CD8-positive, alpha-beta memory T cell (primary cell): ENCODE measurements at places on chromosomes 5 and 9. TPM values are rescaled to one million over a fixed set of nuclear protein-coding genes. Genes with fewer than 3 reads are reported as not detected.

DNA sequence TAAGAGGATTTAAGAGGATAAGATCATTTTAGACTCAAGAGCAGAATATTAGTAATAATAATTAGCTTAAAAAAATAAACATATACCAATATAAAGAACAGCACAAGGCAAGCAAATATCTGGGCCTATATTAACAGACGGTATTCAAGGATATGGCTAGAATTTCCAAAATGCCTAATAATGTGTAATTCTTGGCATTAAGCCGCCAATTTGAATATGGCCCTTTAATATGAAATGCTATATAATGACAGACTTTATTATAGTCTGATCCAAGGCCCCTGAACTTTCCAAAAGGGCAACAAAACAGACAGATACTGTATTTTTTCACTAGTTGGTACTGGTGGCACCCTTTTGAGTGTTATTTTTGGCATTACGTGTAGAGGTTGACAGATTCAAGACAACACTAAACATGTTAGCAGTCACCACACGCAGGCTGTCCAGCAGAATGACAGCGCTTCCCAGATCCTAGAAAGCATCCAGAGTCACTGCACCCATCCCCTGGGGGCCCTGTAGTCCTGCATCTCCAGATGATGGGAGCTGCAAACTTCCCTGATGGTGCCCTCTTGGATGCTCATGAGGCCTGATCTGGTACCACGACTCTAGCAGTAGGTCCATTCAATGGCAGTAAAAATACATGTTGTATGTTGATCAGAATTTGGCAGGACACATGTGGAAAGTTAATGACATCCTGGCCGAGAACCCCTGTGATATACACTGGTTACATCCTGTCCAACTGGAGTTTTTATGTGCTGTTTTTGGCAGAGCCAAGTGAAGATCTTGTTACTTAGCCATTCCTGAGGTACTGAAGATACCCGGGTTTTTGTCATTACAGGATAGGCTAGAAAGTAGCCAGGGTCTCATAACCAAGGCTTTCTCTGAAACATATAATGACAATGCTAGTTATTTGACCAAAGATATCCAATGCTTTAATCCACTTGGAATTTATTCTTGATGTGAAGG is 1.7 kb upstream of the ABL1 start:
- no peaks in the 10 kb centered on the region for H3K27me3 ChIP-seq
- no peak overlapping the region for H3K27ac ChIP-seq
- H3K36me3 ChIP-seq: no peaks in the 10 kb centered on the region
- DNase-seq: no peak
- H3K4me3 ChIP-seq: no peak overlapping the region
- H3K4me1 ChIP-seq: peaks cover 13% of the 10 kb centered on the region

DNA sequence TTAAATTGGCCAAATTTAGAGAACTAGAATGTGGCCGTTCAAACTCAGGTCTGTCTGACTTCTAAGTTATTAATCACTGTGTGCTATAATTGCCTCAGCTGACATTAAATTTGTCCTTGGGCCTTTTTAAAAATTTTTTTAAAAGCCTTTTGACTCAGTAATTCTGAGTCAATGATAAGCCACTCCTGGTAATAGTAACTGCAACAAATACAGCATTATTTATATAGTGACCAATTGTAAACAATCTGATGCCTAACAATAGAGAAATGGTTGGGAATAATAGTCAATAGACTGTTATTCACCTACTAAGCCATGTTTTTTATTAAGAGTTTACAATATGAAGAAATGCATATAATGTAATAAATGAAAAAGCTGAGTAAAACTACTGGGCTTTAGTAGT is 70.9 kb upstream of the FSD1L start:
- DNase-seq: no peak
- H3K27me3 ChIP-seq: no peaks in the 10 kb centered on the region
- no peaks in the 10 kb centered on the region for H3K36me3 ChIP-seq
- no peaks in the 10 kb centered on the region for H3K4me1 ChIP-seq
- H3K4me3 ChIP-seq: no peak overlapping the region

DNA sequence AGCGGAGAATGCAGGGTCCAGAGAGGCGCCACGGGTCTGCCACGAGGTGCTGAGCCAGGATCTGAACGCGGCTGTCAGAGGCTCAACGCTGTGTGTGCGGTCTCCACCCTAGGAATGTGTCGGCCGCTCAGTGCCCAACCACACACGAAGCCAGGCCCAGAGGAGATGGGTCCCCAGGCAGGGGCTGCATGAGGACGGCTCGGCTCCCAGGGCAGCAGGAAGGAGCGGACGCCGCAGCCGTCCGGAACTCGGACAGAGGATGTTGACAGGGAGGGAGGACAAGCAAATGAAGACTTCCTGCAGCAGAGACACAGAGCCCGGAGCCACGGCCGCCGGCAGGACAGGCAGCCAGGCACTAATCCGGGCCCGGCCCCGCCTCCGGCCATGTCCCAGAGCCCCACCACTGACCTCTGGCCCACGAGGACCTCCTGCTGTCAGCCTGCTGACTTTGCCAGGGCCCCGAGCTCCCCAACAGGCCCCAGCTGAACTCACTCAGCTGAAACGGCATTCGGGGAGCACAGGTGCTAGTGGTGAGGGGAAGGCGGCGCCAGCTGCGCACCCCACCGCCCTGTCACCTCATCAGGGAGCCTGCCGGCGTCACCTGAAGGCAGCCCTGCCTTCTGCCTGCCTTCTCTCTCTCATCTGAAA is 12.7 kb downstream of the VAV2 start:
- no peaks in the 10 kb centered on the region for H3K36me3 ChIP-seq
- no peaks in the 10 kb centered on the region for H3K4me1 ChIP-seq
- DNase-seq: no peak
- no peaks in the 10 kb centered on the region for H3K27me3 ChIP-seq
- no peak overlapping the region for H3K4me3 ChIP-seq

DNA sequence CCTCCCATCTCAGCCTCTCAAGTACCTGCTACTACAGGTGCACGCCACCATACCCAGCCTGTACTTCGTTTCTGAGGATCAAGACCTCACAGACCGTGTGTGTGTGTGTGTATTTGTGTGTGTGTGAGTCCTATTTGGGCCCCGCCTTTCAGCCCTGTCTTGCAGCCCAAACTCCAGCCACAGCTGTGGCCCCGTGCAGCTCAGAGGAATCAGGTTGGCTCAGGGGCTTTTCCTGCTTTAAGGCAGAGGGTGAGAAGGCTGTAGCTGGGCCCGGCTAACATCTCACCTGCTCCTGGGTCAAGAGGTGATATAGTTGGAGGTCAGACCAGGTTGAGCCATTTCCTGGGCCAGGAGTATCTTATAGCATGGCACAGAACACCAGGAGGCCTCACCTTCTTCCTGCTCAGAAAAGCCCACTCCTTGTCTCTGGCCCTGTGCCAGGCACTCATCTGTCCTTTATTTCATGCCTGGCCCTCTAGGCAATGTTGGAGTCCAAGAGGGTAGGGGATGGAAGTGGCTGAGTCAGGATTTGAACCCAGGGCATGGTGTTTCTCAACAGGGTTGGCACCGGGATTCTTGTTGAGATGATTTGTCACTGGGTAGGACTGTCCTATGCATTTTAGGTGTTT is 1.6 kb upstream of the PHYKPL start:
- H3K4me1 ChIP-seq: peaks cover 70% of the 10 kb centered on the region
- no peak for DNase-seq
- peaks cover 22% of the 10 kb centered on the region for H3K36me3 ChIP-seq

DNA sequence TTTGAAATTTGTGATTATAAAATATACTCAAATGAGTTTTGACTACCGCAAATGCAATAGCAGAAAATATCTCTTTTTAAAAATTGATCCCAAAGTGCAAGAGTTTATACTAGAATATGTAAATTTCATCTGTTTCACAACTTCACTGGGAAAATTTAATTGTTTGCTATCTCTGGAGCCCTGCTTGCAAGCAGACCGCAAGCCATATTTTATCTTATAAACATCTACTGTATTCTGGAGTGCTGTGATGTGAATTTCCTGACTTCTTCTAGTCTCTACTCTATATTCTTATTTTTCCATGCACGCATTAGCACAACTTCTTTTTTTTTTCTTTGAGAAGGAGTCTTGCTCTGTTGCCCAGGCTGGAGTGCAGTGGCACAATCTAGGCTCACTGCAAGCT is 98.7 kb downstream of the DROSHA start:
- H3K4me3 ChIP-seq: no peak overlapping the region
- H3K4me1 ChIP-seq: no peaks in the 10 kb centered on the region
- DNase-seq: no peak
- no peaks in the 10 kb centered on the region for H3K27me3 ChIP-seq

GRCh38 chr9:84781458-84781857 is 111.9 kb downstream of the NTRK2 start:
- no peaks in the 10 kb centered on the region for H3K4me1 ChIP-seq
- no peaks in the 10 kb centered on the region for H3K36me3 ChIP-seq
- no peak overlapping the region for H3K27ac ChIP-seq
- DNase-seq: no peak
- no peak overlapping the region for H3K4me3 ChIP-seq

GRCh38 chr5:65197531-65198455 is 283.9 kb downstream of the ADAMTS6 start:
- no peak overlapping the region for H3K27ac ChIP-seq
- H3K27me3 ChIP-seq: no peaks in the 10 kb centered on the region

DNA sequence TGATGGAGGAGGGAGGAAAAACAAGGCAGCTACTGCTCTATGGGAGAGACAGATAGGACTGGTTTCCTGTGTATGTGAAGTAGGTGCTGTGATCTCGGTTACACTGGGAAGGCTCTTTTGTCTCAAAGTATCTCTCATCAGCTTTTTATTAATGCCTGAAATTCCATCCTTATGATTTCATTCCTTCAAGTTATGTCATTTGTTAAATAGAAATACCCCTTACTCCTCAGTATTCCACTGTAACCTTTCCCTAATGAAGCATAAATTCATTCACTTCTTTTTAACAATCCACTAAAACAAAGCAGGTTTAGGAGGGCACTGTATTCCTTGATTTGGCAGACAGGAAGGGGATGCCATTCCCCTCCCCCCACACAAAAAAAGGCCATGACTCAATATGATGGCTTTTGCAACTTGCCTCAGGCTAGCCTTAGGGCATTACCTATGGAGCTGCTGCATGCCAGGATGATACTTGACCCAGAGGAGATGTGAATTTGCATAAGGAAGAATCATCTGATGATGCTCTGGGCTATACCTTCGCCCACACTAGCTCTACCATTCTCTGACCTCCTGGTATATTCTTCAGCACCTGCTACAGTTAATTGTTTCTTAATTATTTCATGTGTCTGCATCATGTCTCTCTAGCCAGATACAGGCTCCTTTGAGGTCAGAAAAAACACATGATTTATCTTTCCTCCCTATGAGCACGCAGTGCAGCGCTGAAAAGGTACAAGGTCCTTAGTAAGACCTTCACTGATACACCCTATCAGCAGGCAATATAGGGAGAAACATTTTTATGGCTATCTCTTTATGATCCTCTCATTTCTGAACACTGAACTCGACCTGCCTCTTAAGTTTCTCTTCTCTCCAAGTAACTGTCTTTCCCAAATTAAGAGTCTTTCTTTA is 26.3 kb downstream of the NR3C1 start:
- H3K36me3 ChIP-seq: no peaks in the 10 kb centered on the region
- H3K27ac ChIP-seq: no peak overlapping the region
- no peaks in the 10 kb centered on the region for H3K27me3 ChIP-seq
- no peak for DNase-seq
- no peak overlapping the region for H3K4me3 ChIP-seq
- peaks cover 26% of the 10 kb centered on the region for H3K4me1 ChIP-seq

Gene ACTBL2
- total RNA-seq: not detected

- no peak overlapping the region for H3K4me3 ChIP-seq
- H3K27ac ChIP-seq: no peak overlapping the region
- no peaks in the 10 kb centered on the region for H3K27me3 ChIP-seq
Observed at GRCh38 chr5:32852976-32853375, 141.9 kb downstream of the NPR3 start.

- no peak for DNase-seq
- H3K27ac ChIP-seq: no peak overlapping the region
- no peaks in the 10 kb centered on the region for H3K4me1 ChIP-seq
- H3K4me3 ChIP-seq: no peak overlapping the region
- no peaks in the 10 kb centered on the region for H3K36me3 ChIP-seq
- no peaks in the 10 kb centered on the region for H3K27me3 ChIP-seq
Observed at GRCh38 chr5:175246242-175246888, 197.6 kb downstream of the DRD1 start.

Gene ABLIM3
- total RNA-seq: not detected

Gene FOXI1
- not detected for total RNA-seq

GRCh38 chr5:23284656-23285055 is 222.8 kb upstream of the PRDM9 start:
- H3K27me3 ChIP-seq: no peaks in the 10 kb centered on the region
- no peaks in the 10 kb centered on the region for H3K36me3 ChIP-seq
- H3K27ac ChIP-seq: no peak overlapping the region
- H3K4me1 ChIP-seq: no peaks in the 10 kb centered on the region

DNA sequence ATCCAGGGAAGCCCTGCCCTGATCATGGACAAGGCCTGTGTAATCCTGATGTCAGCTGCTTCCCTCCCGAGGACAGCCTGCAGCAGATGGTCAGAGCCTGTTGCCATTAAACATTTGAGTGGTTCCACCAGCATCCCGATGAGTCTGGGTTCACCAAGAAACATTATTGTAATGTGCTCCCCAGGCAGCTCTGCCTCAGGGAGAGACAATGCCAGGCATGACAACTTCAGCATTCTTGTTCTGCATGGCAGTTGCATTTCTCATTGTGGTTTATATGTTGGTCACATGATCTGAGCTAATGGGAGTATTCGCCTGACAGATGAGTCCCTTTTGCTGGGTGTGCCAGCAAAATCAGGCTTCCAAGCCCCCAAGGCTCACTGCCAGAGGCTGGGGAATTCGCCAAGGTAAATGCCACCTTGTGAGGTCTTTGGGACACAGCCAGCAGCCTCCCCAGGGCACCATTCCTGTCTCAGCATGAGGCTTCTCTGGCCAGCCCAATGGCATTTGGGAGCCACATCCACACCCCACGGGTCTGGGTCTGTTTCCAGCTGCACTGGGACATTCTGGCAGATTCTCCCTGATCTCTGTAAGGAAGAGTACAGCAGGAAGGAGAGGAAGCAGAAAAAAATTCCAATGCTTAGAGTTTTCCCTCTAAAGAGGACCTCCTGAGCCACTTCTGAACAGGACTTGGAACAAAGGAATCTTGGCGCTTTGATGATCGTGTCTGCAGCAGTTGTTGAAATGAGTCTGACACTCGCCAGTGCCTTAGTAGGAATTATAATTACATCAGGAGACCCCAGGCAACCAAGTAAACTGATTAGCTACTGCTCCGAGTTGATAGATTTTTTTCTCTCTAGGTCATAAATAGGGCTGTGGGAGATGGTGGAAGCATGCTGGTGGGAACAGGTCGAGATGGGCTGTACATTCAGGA is 18.7 kb downstream of the KCNIP1 start:
- H3K36me3 ChIP-seq: no peaks in the 10 kb centered on the region
- no peaks in the 10 kb centered on the region for H3K4me1 ChIP-seq
- no peak overlapping the region for H3K27ac ChIP-seq
- no peak overlapping the region for H3K4me3 ChIP-seq
- H3K27me3 ChIP-seq: no peaks in the 10 kb centered on the region
